ENCODE measurements at places on chromosomes 6 and 20. TPM values are rescaled to one million over a fixed set of nuclear protein-coding genes. Genes with fewer than 3 reads are reported as not detected.

DNA sequence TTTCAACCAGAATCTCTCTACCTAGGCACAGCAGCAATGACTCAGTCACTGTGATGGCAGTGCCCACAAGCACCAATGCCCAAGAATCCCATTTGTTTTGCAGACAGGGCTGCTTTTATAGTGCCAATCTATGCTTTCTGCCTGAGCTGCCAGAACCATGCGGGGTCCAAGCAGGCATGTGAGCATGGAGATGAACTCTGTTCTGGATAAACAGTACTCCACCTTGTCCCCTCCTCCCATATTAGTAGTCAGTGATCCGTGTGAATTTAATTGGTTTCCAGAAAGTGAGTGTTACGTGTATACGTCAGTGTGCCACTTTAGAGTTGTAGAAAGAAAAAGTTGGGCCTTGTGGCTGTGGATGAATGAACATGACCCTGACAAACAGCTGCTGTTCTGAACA, 79.4 kb downstream of the SASH1 start:
- DNase-seq, result no peak
- no peaks in the 10 kb centered on the region for H3K4me1 ChIP-seq
- no peak overlapping the region for H3K27ac ChIP-seq
- H3K4me3 ChIP-seq, result no peak overlapping the region

DNA sequence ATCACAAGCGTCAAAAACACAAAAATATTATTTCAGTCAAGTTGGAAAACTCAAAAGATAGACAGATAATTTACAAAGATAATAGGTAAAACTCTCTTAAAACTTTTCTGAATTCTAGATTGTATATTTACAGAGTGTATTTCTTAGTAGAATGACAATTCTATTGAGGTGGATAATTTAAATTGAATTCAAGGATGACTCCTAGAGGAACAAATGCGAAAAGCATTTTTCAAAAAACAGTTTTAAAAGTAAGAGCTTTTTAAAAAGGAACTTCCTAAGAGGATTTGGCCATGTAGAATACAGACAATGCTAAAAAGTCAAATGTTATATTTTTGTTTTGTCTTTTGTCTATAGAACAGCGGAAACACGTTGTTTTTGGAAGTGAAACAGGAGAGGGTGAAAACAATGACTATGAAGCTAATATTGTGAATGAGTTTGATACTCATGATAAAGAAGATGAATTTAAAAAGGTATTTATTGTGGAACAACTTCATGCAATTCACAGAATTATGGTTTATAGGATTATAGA, 90.1 kb downstream of the DNAH8 start:
- no peaks in the 10 kb centered on the region for H3K36me3 ChIP-seq
- no peak overlapping the region for H3K27ac ChIP-seq
- H3K4me1 ChIP-seq, result peaks cover 4% of the 10 kb centered on the region
- no peak for DNase-seq
- no peaks in the 10 kb centered on the region for H3K27me3 ChIP-seq

- H3K36me3 ChIP-seq, result no peaks in the 10 kb centered on the region
- no peak for DNase-seq
- H3K27ac ChIP-seq, result no peak overlapping the region
- H3K4me1 ChIP-seq, result no peaks in the 10 kb centered on the region
- no peaks in the 10 kb centered on the region for H3K27me3 ChIP-seq
Measured at GRCh38 chr6:138310821-138311220, 66.9 kb upstream of the SMIM28 start.

Gene KIAA0408
- total RNA-seq, result 6.4 TPM

Data from hepatocyte (in vitro differentiated cells).